ENCODE measurements at places on chromosomes 3 and 15.

DNA sequence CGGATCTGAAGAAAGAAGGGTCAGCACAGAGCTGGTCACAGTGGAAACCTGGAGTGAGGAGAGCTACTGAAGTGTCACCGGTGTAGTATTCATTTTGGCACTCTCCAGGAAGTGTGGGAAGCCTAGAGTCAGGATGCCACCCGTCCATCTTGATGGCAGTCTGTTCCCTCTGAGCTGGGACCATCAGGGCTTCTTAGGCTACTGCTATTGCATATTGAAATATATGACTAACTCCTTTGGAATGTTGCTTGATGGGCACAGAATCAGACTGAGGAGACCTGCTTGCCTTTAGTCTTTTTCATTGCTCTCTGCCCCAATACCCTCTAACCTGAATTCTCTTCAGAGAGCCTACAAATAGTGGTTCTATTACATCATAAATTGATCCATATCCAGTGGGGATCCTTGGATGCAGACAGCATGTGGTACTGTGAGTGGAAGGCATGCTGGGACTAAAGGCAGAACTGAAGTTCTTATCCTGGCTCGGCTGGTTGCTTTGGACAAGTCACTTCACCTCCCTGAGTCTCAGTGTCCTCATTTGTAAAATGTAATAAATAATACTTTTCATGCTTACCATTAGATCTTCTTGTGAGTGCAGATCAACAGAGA, 143.5 kb downstream of the PDE8A start:
- DNase-seq = no peak

DNA sequence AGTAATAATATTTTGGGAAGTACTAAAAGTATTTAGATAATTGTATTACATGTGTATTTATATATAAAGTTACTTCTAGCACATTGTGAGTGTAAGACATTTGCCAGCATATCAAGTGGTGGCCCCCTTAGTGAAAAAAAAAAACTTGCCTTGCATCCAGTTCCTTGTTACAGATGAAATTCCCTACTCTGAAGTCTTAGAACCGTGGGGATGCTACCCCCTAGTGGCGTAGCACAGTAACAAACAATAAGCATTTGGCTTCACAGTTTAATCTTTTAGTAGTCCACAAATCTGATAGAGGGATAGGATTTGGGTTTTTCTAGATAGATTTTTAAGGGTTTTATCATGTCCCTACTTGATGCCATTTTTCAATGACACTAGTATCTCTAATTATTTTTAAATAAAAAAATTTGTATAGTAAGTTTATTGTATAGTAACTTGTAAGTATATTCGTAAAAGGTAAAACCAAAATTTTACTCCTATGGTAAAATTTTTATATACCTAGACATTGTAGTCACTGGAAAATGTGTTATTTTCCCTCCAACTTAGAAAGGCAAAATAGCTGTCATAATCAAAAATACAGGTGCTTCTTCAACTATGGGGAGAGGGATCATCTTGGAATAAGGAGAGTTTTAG, 14.3 kb downstream of the SMC4 start:
- DNase-seq = no peak

GRCh38 chr15:35078221-35078915, 6.7 kb downstream of the NANOGP8 start:
- DNase-seq = no peak

DNA sequence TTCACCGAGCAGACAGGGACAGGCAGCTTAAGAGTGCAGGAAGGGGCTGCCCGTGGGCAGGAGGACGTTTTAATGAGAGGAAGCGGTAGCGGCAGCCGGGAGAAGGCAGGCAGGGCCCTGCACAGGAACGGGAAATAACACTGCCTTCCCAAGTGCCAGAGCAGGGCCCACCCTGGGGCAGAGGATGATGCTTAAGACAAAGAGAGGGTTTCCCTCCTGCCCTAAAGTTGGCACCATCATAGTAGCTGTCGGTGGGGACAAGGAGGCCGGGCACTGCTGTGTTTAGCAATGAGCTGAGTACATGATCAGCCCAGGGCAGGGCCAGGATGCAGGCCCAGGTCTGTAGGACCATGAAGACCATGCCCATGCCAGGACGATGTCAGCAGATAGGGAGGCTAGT, 21.7 kb downstream of the PRR20G start:
- no peak for DNase-seq

DNA sequence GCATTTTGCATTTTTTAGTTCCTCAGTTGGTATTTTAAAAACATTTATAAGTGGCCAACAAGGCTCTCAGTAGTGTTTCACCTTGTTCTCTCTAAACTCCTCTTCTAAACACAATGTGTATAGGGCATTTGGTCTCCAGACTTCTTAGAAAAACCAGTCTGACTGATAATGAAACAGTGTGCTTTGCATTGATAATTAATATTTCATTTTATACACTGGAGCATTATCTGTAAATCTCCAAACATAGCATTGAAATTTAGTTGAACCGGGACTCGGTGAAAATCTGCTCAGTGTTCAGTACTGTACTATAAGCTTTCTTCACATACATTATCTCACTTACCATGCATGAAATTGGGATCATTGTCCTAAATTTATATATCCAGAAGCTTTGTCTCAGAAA, 53.6 kb downstream of the SETD5 start:
- DNase-seq = no peak

All from thoracic aorta (tissue), 2 donors.